ENCODE measurements at places on chromosomes 3 and 15. TPM values are rescaled to one million over a fixed set of nuclear protein-coding genes. Genes with fewer than 3 reads are reported as not detected.

DNA sequence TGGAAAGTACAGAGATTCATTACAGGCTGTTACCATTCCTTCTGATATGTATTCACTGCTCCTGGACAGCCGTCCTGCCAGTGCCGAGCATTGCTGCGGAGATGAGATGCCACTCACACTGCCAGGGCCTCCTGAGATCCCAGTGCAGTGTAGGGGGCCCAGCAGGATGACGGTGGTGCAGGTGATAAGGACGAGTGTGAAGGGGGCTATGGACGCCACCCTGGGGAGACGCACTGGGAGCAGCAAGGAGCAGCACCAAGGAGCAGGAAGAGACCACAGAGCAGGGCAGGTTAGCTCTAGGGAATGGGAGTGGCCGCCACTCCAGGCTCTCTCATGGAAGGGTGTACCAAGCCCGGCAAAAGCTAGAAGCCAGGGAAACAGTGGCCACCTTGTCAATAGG is 4.0 kb upstream of the KLF15 start:
- H3K4me1 ChIP-seq: peaks cover 16% of the 10 kb centered on the region
- H3K27ac ChIP-seq: no peak overlapping the region
- no peak overlapping the region for H3K4me3 ChIP-seq
- DNase-seq: no peak

DNA sequence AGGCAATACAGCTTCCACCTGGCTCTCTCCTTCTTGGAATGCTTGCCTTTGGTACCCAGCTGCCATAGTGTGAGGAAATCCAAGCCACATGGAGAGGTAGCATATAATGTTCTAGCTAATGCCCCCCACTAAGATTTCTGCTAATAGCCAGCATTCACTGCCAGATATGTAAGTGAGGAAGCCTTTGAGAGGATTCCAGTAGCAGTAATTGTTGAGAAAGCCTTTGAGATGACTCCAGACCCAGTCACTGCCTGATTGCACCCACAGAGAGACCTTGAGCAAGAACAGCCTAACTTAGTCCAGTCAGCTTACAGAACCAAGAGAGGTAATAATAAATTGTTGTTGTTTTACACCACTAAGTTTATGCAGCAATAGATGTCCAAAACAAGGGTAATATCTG is 63.1 kb downstream of the STRIT1 start:
- no peak overlapping the region for H3K4me3 ChIP-seq
- no peak overlapping the region for H3K27ac ChIP-seq
- DNase-seq: no peak
- no peaks in the 10 kb centered on the region for H3K27me3 ChIP-seq

DNA sequence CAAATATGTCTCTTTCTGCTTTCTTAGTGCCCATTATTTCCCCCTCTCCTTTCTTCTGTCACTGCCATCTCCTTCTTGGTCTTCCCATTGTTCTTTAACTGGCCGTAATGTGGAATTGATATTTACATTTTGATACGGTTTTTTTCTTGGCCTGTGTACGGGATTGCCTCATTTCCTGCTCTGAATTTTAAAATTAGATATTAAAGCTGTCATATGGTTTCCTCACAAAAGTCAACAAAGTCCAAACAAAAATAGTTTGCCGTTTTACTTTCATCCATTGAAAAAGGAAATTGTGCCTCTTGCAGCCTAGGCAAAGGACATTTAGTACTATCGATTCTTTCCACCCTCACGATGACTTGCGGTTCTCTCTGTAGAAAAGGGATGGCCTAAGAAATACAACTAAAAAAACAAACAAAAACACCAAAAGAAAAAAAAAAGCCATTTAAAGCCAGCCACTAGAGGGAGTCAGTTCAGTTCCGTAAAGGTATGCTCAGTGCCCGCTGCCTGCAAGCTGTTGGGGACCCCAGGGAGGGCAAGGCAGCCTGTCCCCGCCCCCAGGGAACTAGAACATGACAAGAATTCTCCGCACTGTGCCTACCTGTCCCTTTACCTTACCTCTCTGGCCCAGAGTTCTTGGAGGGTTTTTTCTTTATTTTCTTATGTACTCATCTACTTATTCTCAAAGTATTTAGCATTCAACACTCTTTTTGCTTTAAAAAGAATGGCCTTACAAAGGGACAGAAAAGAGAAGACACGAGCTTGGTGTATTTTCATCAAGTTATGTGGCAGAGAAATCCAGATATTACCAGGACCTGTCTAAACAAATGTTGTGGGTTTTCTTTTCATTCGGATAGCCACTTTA is 30.0 kb upstream of the NR2E3 start:
- no peaks in the 10 kb centered on the region for H3K36me3 ChIP-seq
- no peak overlapping the region for H3K27ac ChIP-seq
- H3K4me3 ChIP-seq: no peak overlapping the region
- H3K27me3 ChIP-seq: no peaks in the 10 kb centered on the region
- H3K4me1 ChIP-seq: no peaks in the 10 kb centered on the region

DNA sequence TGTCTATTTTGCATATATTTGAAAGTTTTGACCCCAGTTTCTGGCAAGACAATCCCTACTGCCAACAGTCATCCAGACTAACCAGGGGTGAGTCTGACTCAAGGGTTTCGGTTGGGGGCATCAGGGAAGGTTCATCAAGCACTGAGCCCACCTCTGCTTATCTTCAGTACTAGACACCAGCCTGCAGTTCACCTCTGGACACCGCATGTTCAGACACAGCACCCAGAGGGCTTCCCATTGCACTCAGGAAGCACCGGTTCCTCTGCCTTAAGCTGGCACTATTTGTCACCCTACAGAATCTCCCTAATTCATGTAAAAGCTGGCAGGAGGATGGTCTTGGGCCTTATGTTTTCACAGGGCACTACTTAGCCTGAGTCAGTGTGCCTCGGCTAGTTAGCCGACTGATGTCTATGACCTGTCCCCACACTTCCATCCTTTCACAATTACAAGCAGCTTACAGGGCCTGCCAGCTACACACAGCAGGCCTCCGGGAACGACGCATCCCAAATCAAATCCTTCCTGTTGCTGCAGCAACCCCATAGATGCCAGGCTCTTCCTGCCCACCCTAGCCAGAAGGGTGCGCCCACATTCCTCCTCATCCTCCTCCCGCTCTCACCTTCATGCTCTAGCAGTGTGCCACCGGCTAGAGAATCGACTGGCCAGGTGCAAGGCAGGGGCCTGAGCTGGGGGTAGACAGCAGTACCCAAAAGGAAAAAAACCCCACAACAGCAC is 52.5 kb downstream of the SH3BP5 start:
- H3K4me1 ChIP-seq: no peaks in the 10 kb centered on the region
- H3K36me3 ChIP-seq: no peaks in the 10 kb centered on the region
- no peak for DNase-seq

- H3K4me1 ChIP-seq: no peaks in the 10 kb centered on the region
- H3K27me3 ChIP-seq: no peaks in the 10 kb centered on the region
- no peak for DNase-seq
- no peak overlapping the region for H3K27ac ChIP-seq
Observed at GRCh38 chr3:194908496-194908895, 222.8 kb downstream of the FAM43A start.

DNA sequence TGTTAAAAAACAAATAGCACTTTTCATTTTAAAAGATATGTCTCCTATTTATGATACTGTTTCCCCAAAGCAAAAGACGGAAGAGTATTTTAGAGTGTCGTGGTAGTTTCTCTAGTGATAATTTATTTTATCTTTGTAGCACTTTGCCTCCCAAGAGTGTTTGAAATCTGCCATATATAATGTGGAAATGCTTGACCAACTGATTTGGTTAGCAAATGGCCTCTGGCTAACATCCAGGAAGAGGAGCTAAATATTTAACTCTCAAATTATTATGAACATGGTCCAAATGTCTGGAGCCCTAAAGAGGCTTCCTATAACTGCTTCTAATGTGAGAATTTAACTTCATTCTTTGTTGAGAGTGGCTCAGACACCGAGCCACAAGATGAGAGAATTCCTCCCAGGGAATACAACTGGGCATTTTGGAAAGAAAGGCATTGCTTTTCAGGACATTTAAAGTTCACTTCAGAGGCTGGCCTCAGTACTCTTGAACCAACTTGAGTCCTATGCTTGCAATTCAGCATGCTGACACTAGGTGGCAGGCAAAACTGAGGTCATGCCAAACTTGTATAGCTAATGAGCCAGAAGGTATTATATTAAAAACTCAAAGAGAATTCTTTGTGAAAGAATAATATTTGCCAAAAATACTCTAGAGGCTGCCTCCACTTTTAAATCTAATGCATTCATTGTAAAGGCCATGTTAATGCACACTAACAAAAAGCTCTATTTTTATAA is 104.5 kb downstream of the RARB start:
- no peak for DNase-seq
- H3K36me3 ChIP-seq: no peaks in the 10 kb centered on the region

GRCh38 chr3:141875893-141876380 is 506 bp upstream of the ATP1B3 start:
- peaks cover 33% of the 10 kb centered on the region for H3K4me1 ChIP-seq
- DNase-seq: peak; percentile 93
- peak overlapping the region; percentile 78 for H3K4me3 ChIP-seq
- H3K27me3 ChIP-seq: no peaks in the 10 kb centered on the region
- no peaks in the 10 kb centered on the region for H3K36me3 ChIP-seq

DNA sequence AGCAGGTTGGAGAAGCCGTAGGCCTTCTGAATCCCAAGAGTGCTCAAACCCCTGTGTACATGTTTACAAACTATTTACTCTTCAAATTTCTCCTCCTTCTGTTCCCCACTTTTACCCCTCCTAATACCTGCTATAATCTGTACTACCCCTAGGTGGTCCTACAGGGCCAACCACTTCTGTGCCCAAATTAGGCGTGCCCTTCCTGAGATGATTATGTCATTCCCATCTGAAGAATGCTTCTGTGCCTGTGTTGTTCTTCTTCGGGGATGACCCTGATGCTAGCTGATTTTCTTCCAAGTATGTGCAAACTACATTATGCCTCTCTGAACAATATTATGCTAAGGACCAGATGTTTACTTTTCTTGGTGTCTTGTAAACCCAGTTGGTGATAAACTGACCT is 20.5 kb downstream of the RBP2 start:
- H3K4me3 ChIP-seq: no peak overlapping the region
- no peaks in the 10 kb centered on the region for H3K27me3 ChIP-seq
- no peak for DNase-seq
- no peaks in the 10 kb centered on the region for H3K36me3 ChIP-seq
- no peaks in the 10 kb centered on the region for H3K4me1 ChIP-seq

GRCh38 chr15:25900901-25901300 is 37.8 kb upstream of the ATP10A start:
- DNase-seq: no peak
- no peaks in the 10 kb centered on the region for H3K36me3 ChIP-seq
- H3K27me3 ChIP-seq: no peaks in the 10 kb centered on the region
- peak overlapping the region; percentile 17 for H3K27ac ChIP-seq
- peaks cover 7% of the 10 kb centered on the region for H3K4me1 ChIP-seq

DNA sequence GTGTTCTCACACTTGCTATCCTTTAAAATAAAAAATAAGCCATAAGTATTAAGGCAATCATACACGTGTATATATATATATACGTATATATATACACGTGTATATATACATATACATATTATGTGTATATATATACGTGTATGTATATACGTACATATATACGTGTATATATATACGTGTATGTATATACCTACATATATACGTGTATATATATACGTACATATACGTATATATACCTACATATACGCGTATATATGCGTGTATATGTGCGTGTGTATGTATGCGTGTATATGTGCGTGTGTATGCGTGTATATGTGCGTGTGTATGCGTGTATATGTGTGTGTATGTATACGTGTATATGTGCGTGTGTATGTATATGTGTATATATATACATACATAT is 477.3 kb upstream of the ARRDC4 start:
- H3K27me3 ChIP-seq: no peaks in the 10 kb centered on the region
- DNase-seq: no peak
- H3K4me1 ChIP-seq: no peaks in the 10 kb centered on the region

DNA sequence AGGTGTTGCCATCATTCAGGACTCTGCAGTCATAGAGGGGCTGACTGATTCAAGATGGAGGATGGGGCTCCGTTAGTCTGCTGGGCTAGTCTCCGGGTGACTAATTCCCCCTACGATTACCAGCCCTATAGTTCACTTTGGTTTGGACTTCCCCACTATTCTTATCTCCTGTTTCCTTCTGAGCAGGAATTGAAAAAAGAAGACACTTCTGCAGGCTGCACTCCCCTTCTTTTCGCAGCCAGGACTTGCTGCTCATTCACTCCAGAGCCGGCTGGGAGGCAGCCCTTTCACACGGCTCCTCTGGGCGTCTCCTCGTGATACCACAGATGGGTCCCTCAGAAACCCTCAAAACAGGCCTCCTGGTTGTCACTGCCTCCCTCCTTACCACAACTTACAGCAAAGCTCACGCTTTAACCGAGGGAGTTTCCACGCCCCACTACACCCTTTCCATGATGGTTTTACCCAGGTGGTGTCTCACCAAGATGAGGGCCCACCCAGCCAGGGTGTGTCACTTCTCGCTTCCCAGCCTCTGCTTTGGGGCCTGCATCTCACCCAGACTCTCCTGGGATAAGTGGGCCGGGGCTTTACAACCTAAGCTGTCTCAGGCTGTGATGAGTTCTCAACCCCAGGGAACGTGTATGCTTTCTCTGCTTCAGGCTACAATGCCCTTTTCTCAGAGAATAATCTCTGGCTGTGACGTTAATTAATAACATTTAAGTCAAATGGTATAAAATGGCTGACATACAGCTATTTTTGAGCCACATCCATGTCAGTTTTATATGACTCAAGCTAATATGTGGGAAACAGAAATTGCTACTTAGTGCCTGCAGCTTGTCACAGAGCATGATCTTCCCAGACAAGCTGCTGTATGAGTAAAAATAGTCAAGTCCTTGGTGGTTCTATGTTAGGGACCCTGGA is 11.9 kb downstream of the CX3CR1 start:
- no peak overlapping the region for H3K4me3 ChIP-seq
- no peaks in the 10 kb centered on the region for H3K4me1 ChIP-seq
- H3K27me3 ChIP-seq: no peaks in the 10 kb centered on the region
- H3K27ac ChIP-seq: no peak overlapping the region
- H3K36me3 ChIP-seq: no peaks in the 10 kb centered on the region
- no peak for DNase-seq

GRCh38 chr15:51878446-51879386 is 49.3 kb downstream of the TMOD3 start:
- H3K27me3 ChIP-seq: no peaks in the 10 kb centered on the region
- H3K4me1 ChIP-seq: peaks cover 32% of the 10 kb centered on the region
- H3K27ac ChIP-seq: peak overlapping the region; percentile 11
- no peak overlapping the region for H3K4me3 ChIP-seq
- no peaks in the 10 kb centered on the region for H3K36me3 ChIP-seq
- no peak for DNase-seq

RBP2 gene
- not detected for total RNA-seq

ADGRG7 gene
- not detected for total RNA-seq

WDR93 gene
- total RNA-seq: 1.1 TPM

CLDN16 gene
- not detected for total RNA-seq

FILIP1L gene
- total RNA-seq: 47.1 TPM

GOLGA8S gene
- total RNA-seq: not detected

IMPG2 gene
- 1.1 TPM for total RNA-seq

LYZL4 gene
- total RNA-seq: not detected

ADCY5 gene
- total RNA-seq: 75.6 TPM

CFAP20DC gene
- total RNA-seq: under 0.01 TPM

UBAP1L gene
- total RNA-seq: 3.5 TPM

KLHL18 gene
- 33.8 TPM for total RNA-seq

Measured in sigmoid colon (tissue), 7 donors.